ENCODE measurements at places on chromosomes 11 and 22.
A peak's percentile ranks its signal among the peaks of the same experiment; 100 is the strongest.

- DNase-seq: no peak
Measured at GRCh38 chr11:30552839-30553238, 33.3 kb downstream of the MPPED2 start.

- DNase-seq: no peak
Measured at GRCh38 chr11:72671152-72672099, 2.8 kb downstream of the PDE2A start.

- DNase-seq: no peak
Measured at GRCh38 chr11:129285402-129285786, 90.3 kb upstream of the BARX2 start.

DNA sequence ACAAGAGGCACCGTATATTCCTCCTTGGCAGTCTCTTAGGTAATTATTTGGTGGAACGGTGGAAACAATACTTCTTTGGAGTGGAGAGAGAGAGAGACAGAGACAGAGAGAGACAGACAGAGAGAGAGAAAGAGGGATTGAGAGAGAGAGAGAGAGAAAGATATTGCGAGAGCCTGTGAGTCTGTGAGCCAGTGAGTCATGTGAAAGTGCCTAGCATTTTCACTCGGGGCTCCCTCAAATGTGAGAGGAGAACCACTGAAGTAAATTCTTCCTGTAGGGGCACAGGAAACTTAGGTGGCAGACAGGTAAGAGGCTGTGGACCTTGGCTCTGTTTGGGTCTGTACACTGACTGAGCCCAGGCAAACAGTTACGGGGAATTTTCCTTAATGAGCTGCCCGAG is 31.6 kb upstream of the SNX19 start:
- no peak for DNase-seq

DNA sequence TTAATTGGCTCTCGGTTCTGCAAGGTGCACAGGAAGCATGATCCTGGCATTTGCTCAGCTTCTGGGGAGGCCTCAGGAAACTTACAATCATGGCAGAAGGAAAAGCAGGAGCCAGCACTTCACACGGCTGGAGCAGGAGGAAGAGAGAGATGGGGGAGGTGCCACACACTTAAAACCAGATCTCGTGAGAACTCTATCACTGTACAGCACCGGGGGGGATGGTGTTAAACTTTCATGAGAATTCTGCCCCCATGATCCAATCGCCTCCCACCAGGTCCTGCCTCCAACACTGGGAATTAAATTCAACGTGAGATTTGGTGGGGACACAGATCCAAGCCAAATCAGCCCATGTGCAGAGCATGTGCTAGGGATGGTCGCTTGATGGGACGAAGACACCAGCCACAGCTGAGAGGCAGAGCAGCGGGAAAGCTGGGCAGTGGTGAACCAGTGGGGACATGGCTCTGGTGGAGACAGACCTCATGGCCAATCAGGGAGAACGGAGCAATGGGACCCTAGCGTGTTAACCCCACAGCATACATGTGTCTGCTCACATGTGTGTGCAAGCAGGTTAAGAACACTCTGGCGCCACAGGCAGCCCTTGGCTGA is 6.2 kb downstream of the TANGO2 start:
- no peak for DNase-seq

GRCh38 chr11:85945296-85945695 is 90.1 kb downstream of the CCDC83 start:
- no peak for DNase-seq

DNA sequence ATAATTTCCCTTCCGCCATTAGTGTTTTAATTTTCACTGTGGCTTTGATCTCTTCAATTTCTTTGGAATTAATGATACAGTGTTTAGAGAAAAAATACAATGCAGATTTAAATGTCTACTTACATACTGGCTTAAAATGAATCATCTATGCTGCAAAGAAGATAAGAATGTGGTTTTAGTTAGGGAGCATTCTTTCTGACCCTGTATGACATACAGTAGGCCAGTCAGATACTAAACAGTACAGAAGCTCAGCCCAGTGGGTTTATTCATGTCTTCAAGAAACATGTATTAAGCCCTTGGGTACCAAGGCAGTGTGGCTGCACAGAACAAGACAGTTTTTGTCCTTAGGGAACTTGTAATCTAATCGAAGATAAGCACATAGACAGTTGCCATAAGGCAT is 268.8 kb downstream of the DDX10 start:
- no peak for DNase-seq

DNA sequence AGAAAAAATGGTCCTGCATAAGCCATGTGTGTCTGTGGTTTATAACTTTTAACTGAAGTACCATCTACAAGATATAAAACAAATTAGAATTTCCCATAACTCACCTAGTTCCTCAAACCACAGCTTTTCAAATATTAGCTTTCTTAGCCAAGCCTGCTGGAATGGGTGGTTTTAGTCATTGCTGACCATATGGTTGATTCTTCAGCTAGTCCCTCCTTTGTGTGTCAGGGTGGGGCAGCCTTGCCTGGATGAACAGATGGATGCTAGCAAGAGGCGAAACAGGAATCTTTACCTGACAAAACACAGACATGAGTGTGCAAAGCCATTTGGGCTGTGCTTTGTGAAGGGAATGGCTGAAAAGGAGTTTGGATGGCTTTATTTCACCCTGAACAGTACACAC is 6.9 kb upstream of the B3GNT6 start:
- DNase-seq: no peak

DNA sequence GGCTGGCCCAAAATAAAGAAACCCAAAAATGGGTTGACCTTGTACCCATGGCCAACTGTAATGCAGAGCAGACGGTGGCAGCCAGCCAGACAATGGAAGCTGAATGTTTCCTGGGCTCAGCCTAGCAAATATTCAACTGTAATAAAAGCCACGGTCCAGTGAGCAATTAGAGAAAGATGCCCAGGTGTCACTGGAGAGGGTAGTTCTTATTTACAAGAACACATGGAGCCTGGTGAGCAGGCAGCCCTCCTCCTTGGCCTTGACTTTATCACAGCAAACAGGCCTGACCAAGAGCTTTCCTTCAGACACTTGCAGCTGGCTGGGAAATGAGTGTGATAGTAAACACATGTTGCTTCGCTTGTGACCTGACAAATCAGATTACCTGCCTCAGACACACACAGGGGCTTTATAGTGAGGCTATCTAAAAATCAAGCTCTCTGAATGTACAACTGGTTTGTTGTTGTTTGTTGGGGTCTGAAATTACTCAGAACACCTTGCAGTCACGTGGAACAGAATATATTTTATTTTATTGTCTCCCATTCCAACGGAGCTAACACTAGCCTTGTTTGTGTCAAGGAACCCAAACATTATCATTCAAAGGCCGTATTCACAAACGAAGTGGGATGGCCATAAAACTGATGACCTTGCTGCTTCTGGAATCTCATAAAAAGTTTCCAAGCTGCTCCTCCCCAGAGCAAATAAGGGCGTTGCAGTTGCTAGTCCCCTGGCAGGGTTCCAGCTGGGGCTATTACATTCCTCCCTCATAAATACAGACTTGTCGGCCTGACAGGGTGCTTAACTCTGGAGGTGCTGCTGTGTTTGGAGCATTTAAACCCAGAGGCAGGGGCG is 161.1 kb downstream of the BBOX1 start:
- no peak for DNase-seq

DNA sequence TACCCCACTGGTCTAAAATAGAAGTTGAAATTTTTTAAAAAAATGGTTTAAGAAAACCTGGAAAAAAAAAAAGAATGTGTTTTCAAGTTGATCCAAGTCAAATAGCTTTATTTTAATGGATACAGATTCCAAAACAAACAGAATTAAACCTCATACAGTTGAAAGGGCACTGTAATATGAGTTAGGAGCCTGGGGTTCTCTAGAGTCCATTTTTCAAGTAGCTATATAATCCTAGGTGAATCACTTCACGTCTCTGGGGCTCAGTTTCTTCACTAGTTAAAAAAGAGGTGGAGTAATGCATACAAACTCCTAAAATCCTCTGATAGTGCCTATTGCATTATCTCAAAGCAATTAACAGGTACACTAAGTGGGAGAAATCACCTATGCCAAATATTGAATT is 132.9 kb downstream of the BBOX1 start:
- DNase-seq: no peak

- DNase-seq: no peak
Measured at GRCh38 chr11:8206251-8207079, 37.6 kb upstream of the RIC3 start.

GRCh38 chr11:126945319-126945718 is 55.3 kb downstream of the KIRREL3 start:
- DNase-seq: no peak

DNA sequence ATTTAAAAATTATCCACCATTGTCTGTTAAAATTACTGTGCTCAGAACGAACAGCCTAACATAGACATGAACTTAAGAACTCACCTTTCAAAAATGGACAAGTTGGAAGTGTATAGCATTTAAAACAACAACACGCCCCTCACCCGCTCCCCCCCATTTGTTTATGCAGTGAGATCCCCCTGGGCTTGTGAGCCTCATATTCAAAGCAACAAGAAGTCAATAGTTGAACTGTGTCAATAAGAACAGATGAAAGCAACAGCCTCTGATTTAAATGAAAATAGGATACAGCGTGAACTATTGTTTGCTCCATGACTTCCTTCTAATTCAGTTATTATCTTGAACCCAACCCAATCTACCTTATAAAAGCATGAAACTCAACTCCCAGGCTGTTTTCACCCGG is 314.2 kb downstream of the BLID start:
- no peak for DNase-seq

- DNase-seq: peak; percentile 17
Measured at GRCh38 chr11:2143799-2144543, 4.8 kb upstream of the IGF2 start.

GRCh38 chr11:76798202-76798581 is 15.0 kb downstream of the TSKU start:
- no peak for DNase-seq

GRCh38 chr11:2301631-2302305 is at the start of the genes C11orf21 and TSPAN32:
C11orf21 (minus strand) TSS chr11:2301918; CDS start chr11:2301808, 110 bp downstream.
TSPAN32 (plus strand) TSS chr11:2302013; CDS start chr11:2302150, 137 bp downstream.
- peak; percentile 77 for DNase-seq

DNA sequence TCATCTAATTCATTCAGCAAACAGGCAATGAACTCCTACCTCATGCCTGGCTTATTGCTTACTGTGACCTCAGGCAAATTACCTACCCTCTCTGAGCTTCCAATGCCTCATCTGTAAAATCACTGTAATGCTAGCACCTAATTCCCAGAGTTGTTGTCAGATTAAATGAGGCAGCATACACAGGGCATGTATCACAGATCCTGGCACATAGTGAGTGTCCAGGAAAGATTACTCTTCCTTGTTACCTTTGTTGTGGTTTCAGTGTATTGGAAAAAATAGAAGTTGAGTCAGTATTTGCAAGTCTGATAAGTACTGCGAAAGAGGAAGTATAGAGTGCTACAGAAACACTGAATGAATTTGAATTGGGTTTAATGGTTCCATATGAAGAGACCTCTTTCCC is 26.4 kb upstream of the LRRC55 start:
- DNase-seq: no peak

DNA sequence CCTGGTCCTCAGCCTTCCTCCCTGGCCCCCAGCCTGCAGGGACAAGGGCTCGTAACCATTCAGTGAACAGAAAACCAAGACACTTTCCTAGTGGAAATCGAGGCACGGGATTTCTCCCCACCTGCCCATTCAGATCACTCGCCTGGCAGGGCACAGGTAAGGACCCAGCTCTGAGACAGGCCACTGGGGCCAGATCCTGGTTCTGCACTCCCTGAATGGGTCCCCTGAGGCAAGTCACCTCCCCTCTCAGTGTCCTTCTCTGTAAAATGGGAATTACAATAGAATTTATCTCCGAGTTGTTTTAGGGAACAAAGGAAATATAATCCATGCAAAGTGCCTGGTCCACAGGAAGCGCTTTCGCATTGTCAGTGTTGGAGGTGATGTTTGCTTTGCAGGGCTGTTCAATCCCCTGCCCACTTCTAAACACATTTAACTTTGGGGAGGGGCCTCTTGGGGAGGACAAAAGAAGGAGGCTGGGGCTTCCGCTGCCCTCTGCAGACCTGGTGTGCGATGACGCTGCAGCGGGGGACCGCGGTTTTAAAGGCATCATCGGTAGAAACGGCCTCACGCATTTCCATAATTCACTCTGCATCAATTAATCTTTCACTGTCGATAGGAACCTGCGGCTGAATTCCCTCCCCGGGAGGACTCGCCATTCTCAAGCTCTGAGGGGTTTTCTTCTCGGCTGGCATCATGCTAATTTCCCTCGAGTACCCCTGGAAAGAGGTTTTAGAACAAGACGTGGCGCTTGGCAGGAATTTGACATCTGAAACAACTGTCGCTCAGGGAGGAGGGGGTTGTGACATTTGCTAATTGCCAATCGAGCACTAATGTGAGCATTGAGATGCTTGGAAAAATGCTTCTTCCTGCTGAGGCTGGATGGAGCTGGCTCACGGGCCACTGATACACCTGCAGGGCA is 70.4 kb upstream of the FGF3 start:
- DNase-seq: no peak

DNA sequence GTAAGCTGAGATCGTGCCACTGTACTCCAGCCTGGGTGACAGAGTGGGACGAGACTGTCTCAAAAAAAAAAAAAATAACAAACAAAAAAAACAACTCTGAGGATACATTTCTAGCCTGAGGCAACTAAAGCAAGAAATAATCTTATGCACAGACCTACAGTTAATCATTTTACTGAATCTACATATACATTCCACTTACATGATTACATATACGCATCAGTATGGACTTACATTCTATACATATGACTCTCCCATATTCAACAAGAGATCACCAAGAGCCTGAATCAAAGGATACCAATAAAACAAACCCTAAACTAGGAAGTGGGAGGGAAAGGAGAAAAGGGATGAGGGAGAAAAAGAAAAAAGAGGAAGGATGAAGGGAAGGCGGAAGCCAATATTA is 1.1 kb downstream of the ALG8 start:
- no peak for DNase-seq

GRCh38 chr22:47146941-47147340 is 384.5 kb downstream of the TBC1D22A start:
- DNase-seq: no peak

DNA sequence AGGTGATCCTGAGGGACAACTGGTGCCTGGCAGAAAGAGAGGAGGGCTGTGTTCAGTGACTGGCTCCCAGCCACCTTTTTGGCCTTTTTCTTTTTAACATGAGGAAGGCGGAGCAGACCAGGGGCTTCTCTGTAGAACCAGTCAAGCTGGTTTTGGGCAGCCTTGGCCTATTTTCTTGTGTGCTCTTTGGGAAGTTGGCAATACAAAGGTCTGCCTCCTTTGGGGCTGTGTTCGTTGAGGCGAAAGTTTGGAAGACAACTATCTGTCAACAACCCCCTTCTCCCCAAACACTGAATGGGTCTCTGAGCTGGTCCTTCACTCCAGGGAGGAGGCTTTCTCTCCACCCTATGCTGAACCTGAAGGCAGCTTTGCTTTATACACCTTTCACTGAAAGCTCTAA is 8.5 kb downstream of the MARK2 start:
- DNase-seq: no peak

- DNase-seq: peak; percentile 45
Measured at GRCh38 chr22:37259540-37260029, 15.5 kb upstream of the RAC2 start.

All from activated CD4-positive, alpha-beta T cell treated with anti-CD3 and anti-CD28 coated beads, Interleukin-2, Interleukin-6, amounts not matched to agents 100 ng/mL and 50 ng/mL, durations not matched to agents 16 hours and 8 hours (primary cell).